ENCODE measurements at places on chromosomes 13 and 19.
A peak's percentile ranks its signal among the peaks of the same experiment; 100 is the strongest.

DNA sequence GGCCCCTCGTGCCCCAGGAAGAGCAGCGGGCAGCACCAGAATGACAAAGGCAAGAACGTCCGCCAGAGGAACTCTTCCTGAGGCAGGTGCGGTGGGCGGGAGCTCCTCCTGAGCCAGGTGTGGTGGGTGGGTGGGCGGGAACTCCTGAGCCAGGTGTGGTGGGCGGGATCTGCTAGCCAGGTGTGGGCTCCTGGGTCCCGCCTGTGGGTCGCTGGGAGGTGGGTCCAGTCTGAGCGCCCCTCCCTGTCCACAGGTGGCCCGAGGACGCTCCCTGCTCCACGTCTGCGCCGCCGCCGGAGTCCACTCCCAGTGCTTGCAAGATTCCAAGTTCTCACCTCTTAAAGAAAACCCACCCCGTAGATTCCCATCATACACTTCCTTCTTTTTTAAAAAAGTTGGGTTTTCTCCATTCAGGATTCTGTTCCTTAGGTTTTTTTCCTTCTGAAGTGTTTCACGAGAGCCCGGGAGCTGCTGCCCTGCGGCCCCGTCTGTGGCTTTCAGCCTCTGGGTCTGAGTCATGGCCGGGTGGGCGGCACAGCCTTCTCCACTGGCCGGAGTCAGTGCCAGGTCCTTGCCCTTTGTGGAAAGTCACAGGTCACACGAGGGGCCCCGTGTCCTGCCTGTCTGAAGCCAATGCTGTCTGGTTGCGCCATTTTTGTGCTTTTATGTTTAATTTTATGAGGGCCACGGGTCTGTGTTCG, 7.0 kb upstream of the HCN2 start:
- DNase-seq, result no peak

DNA sequence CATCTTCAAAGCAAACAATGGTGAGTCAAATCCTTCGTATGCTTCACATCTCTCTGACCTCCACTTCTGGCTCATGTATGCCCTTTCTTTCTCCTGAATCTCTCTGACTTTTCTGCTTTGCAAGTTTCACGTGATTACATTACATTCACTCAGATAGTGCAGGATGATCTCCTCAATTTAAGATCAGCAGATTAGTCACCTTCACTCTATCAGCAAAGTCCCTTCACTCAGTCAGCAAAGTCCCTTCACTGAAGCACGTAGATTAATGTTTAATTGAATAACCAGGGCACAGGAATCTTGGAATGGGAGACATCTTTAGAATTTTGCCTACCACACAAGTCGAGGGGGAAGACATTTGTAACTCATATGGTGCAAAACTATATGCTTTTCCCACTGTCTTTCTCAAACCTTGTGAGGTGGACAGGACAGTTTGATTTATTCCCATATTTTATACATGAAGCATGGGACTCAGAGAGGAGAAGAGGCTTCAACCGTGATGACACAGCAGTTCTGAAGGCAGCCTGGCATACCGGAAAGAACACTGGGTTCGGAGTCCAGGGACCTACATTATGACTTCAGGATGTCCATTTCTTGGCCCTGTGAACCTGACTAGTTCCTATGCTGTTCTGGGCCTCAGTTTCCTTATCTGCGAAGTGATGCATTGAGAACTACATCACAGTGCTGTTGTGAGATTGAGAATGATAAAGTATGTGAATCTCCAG, 23.3 kb downstream of the SIGLECL1 start:
- DNase-seq, result no peak

- DNase-seq, result no peak
These were observed 115.2 kb downstream of the STK24 start for GRCh38 chr13:98461486-98462240.

DNA sequence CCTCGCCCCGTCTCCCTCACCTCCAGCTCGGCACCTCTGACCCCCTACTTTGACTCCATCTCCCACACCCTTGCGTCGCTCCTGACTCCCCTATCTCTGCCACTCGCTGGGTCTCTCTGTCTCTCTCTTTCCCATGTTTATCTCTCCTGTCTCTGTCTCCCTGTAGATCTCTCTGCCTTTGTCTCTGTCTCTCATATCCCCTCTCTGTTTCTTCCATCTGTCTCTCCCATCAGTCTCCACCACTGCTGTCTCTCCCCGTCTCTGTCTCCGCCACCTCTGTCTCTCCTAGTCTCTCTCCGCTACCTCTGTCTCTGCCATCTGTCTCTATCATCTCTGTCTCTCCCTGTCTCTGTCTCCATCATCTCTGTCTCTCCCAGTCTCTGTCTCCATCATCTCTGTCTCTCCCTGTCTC, 12.4 kb upstream of the BBC3 start:
- DNase-seq, result no peak

GRCh38 chr13:111074826-111075225, 40.3 kb upstream of the ARHGEF7 start:
- no peak for DNase-seq

DNA sequence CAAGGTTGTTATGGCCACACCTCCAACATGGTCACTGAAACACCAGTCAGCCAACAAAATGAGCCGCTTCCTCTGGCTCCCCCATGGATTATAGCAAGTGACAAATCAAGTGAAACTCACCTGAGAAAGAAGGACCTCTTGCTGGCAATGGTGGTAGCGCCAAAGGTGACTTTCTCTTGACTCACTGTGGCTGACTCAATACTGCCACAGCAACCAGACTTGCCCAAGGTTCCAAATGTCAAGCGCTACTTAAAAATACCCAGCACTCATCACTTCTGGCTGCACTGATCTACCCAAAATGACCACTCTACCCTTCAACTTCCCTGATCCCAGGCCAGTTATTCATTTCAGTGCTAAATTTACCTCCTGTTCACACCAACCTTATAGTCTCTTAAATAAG, 495.5 kb downstream of the FOXO1 start:
- DNase-seq, result peak; percentile 36

GRCh38 chr13:112760435-112760834, 70.6 kb downstream of the ATP11A start:
- no peak for DNase-seq

GRCh38 chr13:75318138-75318833, 163.7 kb downstream of the TBC1D4 start:
- peak; percentile 30 for DNase-seq

DNA sequence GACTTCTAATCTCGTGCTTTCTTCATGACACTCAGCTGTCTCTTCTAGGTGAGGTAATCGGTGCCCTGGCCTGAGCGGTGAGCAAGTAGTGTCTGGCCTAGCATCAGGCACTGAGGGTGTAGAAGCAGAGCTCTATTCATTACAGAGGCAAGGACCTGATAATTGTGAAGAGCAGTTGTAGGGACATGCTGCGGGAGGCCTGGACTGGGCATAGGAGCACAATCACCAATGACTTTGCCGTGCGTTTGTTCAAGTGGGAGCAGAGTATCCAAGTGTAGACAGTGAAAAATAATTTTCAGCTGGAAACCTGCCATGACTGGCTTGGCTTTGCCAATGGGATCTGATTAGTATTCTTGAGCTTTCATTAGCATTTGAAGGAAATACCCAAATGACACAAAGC, 32.1 kb upstream of the DCLK1 start:
- DNase-seq, result no peak

- DNase-seq, result no peak
These were observed 409.0 kb downstream of the COG6 start for GRCh38 chr13:40064154-40065097.

DNA sequence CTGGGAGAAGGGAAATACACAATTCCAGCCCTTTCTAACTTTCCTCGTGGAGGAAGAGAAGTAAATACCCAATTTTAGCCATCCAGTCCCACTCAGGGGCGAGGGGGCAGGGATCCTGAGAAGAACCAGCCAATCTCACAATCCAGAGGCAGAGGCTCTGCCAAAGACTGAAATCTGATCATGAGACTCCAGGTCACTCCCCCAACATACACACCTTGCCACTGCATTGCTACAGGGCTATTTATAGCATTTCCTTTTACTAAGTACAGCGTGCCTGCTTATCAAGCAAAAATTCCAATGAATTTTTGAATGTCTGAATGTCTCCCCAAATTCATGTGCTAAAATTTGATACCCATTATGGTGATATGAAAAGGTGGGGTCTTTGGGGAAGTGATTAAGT, 1687.5 kb downstream of the EFNB2 start:
- no peak for DNase-seq

GRCh38 chr19:294946-295686, 3.9 kb upstream of the PLPP2 start:
- peak; percentile 50 for DNase-seq

DNA sequence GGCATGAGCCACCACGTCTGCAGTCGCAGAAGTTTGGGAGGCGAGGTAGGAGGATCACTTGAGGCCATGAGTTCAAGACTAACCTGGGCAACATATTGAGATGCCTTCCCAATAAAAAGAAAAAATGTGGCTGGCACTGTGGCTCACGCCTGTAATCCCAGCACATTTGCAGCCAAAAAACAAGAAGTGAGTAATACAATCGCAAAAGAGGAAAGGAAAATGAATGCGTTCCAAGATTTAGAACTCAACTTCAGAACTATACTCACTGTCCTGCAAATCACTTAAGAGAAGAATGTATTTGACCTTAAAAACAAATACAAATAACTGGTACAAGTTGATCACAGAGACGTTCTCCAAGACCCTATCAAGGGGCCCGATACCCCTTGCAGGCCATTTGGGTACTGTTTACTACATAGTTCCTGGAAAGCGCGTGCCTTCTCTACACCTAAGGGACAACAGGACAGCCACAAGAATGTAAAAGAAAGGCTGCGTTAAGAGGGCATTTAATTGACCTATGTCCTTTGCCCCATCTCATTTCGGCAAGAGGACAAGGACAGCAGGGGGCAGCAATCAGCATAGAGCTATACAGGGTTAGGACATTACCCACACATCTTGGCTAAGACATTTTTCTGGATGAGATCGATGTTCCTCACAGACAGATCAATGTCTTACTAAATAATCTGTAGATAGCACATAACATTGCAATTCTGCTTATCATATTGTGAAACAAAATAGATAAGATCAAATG, 41.3 kb downstream of the FLT3 start:
- DNase-seq, result peak; percentile 12

GRCh38 chr19:3338541-3339181, 27.7 kb upstream of the NFIC start:
- DNase-seq, result peak; percentile 39

- no peak for DNase-seq
These were observed 88.6 kb downstream of the DCT start for GRCh38 chr13:94390881-94391280.

DNA sequence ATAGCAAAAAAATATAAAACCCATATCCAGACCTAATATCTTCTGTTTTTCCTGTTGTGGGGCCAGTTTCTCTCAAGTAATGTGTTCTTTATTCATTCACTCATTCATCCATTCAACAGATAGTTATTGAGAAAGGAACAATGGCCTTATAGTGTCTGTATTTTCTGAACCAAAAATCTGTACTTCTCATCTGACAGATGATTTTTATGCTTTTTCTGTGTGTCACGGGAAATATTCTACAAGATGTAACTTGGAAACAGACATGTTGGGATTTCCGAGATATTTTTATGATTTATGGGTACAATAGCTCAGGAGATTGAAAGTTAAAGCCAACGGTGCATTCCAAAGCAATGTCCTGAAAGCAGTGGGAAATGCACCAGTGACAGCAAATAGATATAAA, 5.7 kb downstream of the ACOD1 start:
- no peak for DNase-seq

GRCh38 chr19:12596485-12596884, 14.1 kb downstream of the ZNF490 start:
- no peak for DNase-seq

- DNase-seq, result no peak
These were observed 85.5 kb downstream of the ELF1 start for GRCh38 chr13:40933508-40934204.

DNA sequence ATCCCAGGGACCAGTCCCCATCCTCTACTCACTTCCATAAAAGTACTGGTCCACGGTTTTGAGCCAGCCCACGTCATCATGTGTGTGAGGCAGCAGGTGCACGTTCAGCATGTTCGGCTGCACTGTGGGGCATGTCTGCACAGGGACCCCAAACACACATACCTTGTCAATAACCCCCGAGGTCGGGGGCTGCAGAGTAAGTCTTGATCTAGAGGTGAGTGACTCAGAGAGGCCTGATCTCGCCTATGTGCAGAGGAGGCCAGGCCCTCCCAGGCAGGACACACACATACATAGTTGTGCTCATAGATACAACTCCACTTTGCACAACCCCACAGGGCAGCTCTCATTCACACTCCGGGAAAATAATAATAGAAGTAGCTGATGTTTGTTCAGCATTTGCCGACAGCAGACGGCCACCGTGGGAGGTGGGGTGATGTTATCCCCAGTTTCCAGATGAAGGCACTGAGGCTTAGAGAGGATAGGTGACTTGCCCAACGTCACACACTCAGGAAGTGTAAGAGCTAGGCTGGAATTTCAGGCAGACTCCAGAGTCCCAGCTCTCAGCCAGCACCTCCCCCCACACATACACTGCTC, 774 bp downstream of the MAN2B1 start:
- no peak for DNase-seq

GRCh38 chr13:33510350-33510970, 224.9 kb upstream of the STARD13 start:
- DNase-seq, result no peak

GRCh38 chr19:48192750-48193149, 22.3 kb downstream of the ZSWIM9 start:
- no peak for DNase-seq

DNA sequence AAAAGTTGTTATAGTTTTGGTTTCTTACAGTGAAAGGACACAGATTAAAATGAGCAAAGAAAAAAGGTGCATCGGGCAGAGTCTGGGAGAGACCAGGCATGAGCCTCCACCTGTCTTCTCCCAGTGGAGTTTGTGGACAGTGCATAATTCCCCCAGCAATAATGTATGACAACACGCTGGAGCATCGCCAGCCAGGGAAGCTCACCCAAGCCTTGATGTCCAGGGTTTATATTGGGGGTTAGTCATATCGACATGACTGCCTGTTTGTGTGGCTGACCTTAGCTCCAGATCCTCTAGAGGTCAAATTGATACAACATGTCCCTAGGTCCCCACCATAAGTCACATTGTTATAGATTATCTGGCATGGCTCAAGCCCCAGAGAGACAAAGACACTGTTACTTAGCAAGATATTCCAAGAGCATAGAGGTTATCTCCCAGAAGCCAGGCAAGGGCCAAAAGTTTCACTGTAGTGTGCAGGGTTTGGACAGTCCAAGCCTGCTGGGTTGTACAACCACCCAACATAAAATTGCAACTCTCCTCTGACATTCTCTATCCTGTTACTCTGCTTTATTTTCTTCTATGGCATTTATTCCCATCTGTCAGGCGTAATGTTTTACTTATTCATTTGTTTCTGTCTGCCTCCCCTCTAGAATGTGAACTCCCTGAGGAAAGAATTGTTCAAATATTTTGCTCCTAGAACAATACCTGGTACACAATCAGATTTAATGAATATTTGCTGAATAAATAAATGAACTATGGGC, 5.6 kb upstream of the KLK13 start:
- DNase-seq, result no peak

- no peak for DNase-seq
These were observed 25.3 kb upstream of the OR10H2 start for GRCh38 chr19:15702534-15702930.

- DNase-seq, result no peak
These were observed 11.2 kb downstream of the IL17D start for GRCh38 chr13:20714563-20715329.

GRCh38 chr13:109665240-109665639, 121.1 kb downstream of the IRS2 start:
- DNase-seq, result no peak

GRCh38 chr19:17860331-17860992, 752 bp downstream of the RPL18A start:
- DNase-seq, result no peak
